Nephron progenitor cell (in vitro differentiated cells): ENCODE measurements at places on chromosomes 4 and X.

DNA sequence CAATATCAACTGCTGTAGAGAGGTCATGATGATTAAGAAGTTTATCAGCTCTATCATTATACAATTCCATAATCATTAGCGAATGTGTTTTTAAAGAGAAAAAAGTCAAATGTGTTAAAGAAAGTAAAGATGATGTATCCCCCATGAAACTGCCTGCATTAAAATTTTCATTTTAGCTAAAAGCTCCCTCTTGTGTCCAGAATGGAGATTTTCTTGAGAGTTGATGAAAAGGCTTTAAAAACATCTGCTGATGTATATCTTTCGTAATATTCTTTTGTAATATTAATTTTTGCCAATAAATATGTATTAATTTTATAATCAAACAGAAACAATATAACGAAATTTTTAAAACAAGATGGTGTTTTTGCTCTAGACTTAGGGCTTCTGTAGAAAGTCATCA, 52.1 kb upstream of the LHFPL1 start:
- DNase-seq = no peak

- no peak for DNase-seq
Measured at GRCh38 chr4:147096667-147097604, 151.3 kb upstream of the TTC29 start.

- DNase-seq = no peak
Measured at GRCh38 chr4:137253949-137254348, 278.3 kb downstream of the PCDH18 start.

DNA sequence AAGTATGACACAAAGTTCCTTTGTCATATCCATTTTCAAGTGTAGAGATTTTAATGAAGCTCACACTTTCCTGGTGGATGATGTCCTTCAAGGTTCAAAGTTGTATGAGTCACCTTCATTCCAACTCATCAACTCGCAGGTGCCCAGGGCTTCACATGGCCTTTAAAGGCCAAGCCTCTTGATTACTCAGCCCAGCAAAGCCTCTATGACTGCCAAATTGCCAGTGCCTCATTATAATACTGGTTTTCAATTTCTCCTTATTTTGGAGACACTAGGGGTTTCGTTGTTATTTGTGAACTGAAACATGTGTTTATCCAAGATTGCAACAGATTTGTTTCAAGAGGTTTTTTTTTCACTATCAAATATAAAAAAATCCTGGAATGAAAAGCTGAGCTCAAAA, 45.9 kb upstream of the PPP3CA start:
- DNase-seq = no peak

DNA sequence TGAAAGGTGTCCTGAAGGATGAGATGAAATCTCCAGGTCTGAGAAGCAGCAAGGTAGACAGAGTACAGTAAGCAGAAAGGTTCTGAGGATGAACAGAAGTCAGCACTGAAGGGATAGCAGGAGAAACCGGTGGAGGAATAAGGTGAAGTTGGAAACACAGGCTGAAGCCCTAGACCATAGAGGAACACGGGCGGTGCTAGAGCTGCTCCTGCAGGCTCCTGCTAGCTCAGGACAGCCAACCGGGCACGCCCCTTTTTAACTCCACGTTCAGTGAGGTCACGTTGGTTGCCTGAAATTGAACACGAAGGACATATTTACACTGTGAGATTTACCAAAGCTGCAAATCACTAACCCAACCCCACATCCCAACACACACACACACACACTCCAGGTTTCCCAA, 1886.4 kb upstream of the AGA start:
- DNase-seq = peak; percentile 2

GRCh38 chr4:97720869-97721432, 422.3 kb downstream of the STPG2 start:
- no peak for DNase-seq

DNA sequence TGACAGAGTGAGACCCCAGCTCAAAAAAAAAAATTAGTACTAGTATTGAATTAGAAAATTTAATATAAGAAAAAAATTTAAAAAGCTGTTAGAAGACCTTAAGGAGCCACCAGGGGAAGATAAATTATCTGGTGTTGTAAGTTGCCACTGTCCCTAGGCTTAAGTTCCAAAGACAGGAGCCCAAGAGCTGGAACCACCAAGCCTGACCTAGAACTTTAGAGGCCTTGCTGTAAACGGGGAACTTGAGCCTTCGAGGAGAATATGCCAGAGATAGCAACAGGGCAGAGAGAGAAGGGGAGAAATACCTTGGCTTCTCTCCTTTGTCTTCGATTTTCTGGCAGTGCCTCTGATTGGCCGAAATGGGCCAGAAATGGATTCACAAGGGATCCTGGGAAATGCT, 8.9 kb downstream of the USP53 start:
- no peak for DNase-seq

- DNase-seq = no peak
Measured at GRCh38 chr4:187444061-187444460, 551.5 kb upstream of the ZFP42 start.

GRCh38 chr4:76282941-76283689, 23.4 kb upstream of the STBD1 start:
- no peak for DNase-seq
